ENCODE measurements at places on chromosomes 12 and 14.
A peak's percentile ranks its signal among the peaks of the same experiment; 100 is the strongest.

- no peak for DNase-seq
Observed at GRCh38 chr12:114319422-114319821, 86.5 kb downstream of the TBX5 start.

GRCh38 chr12:9184276-9184675, 23.9 kb downstream of the PZP start:
- no peak for DNase-seq

GRCh38 chr12:14833952-14834351, 9.4 kb downstream of the ART4 start:
- no peak for DNase-seq

GRCh38 chr14:26984311-26985177, 386.7 kb upstream of the NOVA1 start:
- no peak for DNase-seq

DNA sequence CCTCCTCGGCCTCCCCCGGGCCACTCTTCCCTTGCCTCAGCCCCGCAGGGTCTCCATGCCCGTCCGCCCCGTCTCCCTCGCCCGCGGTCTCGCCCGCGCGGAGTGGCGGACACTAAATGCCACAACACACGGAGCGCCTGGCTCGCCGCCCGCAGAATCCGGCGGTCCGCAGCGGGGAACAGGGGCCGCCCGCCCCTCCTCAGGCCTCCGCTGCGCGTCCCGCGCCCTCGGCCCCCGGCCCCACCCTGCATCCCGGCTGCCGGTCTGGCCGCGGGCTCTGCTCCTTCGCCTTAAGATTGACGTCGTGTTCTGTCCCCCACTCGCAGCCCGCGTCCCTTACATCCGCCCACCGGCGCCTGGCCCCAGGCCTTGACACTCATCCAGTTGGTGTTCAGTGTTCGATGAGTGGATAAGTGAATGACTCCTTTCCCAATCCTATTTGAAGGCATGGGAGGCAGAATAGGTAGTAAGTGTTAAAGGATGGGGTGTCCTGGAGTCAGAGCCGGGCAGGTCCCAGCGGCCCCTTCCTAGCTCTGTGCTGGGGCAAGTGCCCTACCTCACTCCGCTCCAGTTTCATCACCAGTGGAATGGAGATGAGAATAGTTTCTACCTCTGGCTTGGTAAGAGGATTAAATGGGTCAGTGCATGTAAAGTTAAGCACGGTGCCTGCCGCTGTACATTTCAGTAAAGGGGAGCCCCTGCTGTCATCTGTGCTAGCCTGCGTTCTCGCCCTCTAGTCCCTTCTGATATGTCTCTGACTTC, 622 bp downstream of the TECPR2 start:
- DNase-seq = no peak

GRCh38 chr14:60151715-60152114, 13.5 kb downstream of the DHRS7 start:
- DNase-seq = peak; percentile 64

GRCh38 chr14:58557242-58557641, 80.5 kb upstream of the DACT1 start:
- DNase-seq = no peak

- DNase-seq = no peak
Observed at GRCh38 chr12:3896801-3897351, 23.7 kb upstream of the PARP11 start.

All from T-cell (primary cell).